ENCODE measurements at places on chromosomes 2 and 18. TPM values are rescaled to one million over a fixed set of nuclear protein-coding genes. Genes with fewer than 3 reads are reported as not detected.

GRCh38 chr18:51279367-51279984, 82.0 kb upstream of the MEX3C start:
- no peak for DNase-seq

- no peak for DNase-seq
Measured at GRCh38 chr2:113965644-113966043, 75.8 kb downstream of the ACTR3 start.

- no peak for DNase-seq
Measured at GRCh38 chr2:212157012-212157411, 381.6 kb downstream of the ERBB4 start.

DNA sequence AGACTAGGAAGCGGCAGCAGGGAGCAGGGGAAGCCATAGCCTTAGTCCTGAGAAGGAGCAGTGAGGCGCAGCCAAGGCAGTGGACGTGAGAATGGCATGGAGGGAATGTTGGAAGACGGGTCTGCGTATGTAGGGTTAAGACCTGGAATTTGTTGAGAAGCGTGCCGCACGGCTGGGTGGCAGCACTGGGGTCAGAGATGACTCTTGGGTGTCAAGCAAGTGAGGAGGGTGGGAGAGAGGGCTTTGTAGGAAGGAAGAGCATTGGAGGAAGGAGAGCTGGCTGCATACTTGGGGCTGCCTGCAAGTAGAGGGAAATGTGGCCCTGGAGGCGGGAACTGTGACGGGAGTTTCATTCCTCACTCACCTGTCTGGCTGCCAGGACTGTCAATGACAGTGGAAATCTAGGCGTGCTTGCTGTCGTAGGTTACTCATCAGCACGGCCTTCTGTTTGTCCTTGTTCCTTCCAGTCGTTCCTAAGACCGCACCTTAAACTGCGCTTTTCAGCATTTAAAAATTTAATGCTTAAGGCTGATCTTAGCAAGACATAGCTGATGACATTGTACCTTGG, 108.0 kb downstream of the ITGB1BP1 start:
- DNase-seq = no peak

DNA sequence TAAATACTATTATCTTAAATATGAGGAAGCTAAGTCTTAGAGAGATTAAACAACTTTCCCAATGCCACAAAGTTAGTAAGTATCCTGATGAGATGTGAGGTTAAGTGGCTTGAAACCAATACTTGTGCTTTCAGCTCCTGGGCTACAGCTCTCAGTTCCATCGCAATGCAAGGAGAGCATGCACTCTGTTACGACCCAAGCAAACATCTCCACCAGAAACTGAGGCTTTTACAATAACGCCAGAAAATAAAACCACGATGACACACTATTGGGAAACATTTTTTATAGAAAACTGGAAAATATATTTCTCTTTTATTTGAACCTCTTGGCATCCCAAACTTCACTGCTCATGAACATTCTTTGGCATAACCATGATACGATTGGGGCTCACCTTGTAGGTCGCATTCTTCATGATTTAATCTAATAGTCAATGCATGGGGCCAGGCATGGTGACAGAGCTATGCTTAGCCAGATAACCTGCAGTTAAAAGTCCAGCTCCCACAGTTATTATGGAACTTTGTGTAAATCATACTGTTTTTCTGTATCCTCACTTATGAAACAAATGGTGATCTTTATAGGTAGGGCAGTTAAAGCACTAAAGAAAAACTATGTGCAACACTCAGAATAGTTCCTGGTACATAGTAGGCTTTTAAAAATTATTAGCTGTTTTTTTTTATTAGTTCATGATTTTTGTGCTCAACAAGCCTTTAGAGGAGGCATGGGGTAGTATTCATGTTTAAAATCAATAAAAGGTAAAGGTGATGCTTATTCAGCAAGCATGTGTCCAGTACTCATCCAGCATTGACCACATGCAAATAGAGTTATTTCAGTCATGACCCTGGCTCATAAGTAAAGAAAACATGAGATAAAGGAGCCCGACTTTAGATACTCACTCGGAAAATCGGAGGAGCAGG, 238.3 kb upstream of the TRIB2 start:
- no peak for DNase-seq

- DNase-seq = no peak
Measured at GRCh38 chr18:48629730-48630324, 91.0 kb downstream of the CTIF start.

GRCh38 chr2:59076079-59076619, 835.0 kb upstream of the FANCL start:
- DNase-seq = no peak

SNRPD1 gene
- 24.0 TPM for total RNA-seq

RBKS gene
- total RNA-seq = 3.9 TPM

UPP2 gene
- total RNA-seq = not detected

Measured in cardiac septum (tissue), 1 donor.